ENCODE measurements at places on chromosomes 3 and 15. TPM values are rescaled to one million over a fixed set of nuclear protein-coding genes. Genes with fewer than 3 reads are reported as not detected.

Gene TMC3
- 0.17 TPM for polyA plus RNA-seq

Gene ISG20
- 1.2 TPM for polyA plus RNA-seq

DNA sequence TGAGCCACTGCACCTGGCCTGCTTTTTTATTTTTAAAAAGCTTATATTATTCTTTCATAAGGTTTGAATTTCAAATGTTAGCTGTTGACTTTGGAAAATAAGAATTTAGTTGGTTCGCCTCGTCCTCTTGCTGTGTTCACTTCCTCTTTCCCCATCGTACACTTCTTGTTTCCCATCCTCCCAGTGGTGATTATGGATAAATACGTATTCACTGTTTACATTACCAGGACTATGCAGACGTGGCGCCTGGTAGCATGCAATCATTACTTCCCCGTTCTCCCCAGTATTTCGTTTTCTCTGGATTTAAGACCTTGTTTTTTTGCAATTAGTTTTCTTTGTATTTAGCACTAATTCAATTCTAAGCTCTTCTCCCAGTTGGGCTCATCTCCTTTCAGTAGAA lies 70.1 kb downstream of the LMLN start:
- DNase-seq, result no peak

DNA sequence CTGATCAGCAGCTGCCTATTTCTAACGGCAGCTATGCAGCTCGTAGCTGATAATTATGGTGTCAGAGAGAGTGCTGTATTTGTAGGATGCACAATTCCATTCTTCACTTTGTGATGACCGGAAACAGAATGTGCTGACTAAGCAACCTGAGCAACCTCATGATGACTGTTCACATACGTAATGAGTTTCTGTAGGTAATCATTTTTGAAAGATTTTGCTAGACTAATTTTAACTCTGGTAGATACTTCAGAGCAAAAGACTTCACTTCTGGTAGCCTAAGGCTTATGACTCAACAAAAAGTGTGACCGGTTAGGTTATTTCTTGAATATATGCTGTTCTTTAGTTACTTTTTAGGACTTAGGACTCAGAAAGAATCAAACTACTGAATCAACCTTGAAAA lies 567.7 kb downstream of the NAALADL2 start:
- no peak for DNase-seq

DNA sequence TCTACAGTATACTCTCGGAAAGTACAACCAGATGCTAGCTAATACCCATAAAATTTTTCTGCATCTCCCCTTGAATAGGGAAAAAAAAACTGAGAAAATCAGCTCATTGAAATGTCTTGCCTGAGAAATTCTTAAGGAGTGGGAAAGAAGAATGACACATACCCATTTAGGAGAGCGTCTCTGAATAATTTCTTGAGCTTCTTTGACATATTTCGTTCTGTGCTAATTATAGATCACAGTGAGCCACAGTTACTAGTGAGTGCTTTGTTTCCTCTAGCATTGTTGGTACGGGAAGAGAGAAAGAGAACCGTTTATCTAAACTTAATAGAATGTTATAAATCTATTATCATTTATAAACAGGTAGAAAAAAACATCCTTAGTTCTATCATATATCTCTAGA lies 588.4 kb downstream of the UNC13C start:
- no peak for DNase-seq

DNA sequence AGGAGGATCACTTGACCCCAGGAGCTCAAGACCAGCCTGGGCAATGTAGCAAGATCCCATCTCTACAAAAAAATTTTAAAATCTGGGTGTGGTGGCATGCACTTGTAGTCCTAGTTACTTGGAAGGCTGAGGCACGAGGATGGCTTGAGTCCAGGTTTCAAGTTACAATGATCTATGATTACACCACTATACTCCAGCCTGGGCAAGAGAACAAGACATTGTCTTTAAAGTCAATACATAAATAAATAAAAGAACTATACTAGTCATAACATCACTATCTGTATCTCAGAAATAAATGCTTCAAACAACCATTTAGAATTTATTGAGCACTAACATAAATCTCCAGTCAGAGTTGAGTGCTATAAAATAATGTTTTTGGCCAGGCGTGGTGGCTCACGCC lies 8.5 kb upstream of the PHLDB2 start:
- DNase-seq, result no peak
